ENCODE measurements at places on chromosomes 3 and 15.

GRCh38 chr3:45778761-45779201 lies 17.6 kb downstream of the SLC6A20 start:
- DNase-seq, result no peak

DNA sequence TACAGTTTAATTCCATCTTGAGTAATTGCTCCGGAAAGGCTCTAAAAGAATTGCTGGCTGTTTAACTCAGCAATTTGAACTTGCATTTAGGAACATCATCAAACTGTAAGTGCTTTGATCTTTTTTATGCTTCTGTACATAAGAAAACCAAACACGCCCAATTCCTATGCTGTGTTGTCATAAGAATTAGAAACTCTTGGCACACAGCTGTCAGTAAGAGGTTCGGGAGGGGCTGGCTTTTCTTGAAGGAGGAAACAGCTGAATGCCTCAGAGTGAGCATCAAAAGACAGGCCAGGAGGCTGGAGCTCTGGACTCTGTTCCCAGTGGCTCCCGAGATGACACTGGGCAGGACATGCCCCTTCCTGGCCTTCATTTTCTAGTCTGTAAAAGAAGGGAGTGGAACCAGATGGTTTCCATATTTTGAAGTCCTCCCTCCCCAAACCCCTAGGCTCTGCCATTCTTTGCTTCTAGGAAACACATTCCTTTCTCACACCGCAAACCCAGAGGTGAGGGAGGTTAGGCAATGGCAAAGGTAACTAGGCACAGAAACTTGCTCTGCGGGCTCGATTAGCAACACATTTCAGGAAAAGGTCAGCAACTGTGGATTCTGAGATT lies 73.7 kb upstream of the DLG1 start:
- DNase-seq, result no peak

DNA sequence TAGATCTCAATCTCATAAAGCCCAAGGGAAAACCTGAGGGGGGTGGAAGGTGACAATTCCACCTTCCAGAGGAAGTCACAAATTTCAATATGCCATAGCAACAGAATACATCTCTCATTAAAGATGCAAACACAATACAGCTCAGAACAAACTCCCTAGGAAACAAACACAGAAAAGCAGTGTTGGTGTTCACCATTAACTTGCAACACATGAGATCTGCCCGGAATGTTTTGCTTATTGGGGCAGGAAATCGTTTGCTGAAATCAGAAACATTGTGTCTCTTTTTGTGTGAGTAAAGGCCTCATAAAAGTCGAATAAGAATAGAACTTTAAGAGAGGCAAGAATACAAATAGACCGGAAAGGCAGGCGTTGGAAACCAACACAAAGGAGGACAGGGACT lies 5.8 kb upstream of the RYR3 start:
- DNase-seq, result no peak

GRCh38 chr15:41958002-41958420 lies 14.3 kb downstream of the EHD4 start:
- DNase-seq, result no peak

DNA sequence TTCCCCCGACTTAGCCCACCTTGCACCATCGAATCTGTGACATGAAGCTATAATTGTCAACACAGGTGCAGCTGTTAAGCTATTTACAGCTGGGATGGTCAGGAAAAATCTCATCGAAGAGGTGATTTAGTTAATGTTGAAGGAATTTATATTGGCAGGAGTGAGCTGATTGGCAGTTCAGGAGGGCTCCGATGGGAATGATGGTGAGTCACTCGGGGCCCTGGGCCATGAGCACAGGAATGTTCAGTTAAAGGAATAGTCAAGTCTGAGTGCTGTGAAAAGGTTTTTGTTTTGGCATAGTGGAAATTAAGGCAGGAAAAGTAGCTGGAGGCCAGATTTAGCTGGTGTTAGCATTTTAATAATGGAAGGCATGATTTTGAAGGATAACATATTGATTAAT lies 95.7 kb downstream of the OXSM start:
- DNase-seq, result no peak

DNA sequence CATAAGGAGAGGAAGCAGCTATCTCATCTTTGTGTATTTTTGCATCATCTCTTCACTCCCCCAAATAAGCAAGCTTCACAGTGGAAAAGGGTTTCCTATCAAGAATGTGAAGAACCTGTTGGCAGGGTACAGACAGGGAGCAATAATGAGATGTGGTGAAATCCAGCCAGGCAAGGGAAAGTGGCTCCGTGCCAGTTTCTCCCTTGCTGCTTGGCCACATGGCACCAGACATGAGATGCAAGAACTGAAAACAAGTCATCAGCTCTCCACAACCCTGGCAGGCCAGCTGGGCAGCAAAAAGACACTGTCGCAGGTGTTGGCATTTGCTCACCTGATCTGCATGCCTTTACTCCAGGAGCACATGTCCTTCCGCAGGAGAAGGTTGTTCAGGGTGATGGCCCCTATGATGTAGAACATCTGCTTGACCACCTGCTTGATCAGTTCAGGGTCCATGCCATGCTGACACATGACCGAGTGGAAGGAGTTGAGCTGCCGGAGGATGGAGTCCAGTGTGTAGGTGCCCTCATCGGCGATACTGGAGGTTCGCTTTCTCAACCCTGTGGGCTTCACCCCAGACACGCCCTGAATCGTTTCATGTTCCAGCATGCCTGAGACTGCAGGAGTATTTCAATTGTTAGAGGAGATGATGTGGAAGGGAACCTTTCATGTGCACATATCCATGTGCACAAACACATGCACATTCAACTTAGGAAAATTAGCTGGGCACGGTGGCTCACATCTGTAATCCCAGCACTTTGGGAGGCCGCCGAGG lies 23.3 kb upstream of the MYO5C start:
- DNase-seq, result no peak

All from GDM1 (cell line).